ENCODE measurements at places on chromosomes 16 and 17. TPM values are rescaled to one million over a fixed set of nuclear protein-coding genes. Genes with fewer than 3 reads are reported as not detected.

HOXB8 gene
- total RNA-seq: 0.85 TPM

SLFN12L gene
- 3.6 TPM for total RNA-seq

GRCh38 chr17:13996748-13997147 lies 72.6 kb upstream of the COX10 start:
- no peak for DNase-seq

DNA sequence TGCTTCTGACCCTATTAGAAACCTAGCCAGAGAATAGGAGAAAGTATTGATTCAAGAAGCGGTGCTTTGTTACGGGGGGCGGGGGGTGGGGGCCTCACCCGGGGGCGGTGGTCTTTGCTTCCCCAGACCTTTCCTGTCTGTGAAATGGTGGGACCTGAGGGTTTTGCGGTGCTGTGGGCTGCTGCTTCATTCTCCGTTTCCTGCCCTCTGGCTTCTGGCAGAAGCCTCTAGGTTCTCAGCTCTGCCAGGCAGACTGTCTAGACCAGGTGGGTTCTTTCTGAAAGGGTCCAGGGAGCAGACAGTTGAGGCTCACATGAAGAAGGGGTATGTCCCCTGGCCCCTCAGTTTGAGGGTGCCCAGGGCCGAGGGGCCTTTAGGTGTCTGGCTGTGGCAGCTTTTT lies 14.0 kb downstream of the GSE1 start:
- DNase-seq: no peak

SLC25A19 gene
- total RNA-seq: 5.2 TPM

MYH2 gene
- 1.7 TPM for total RNA-seq

DNA sequence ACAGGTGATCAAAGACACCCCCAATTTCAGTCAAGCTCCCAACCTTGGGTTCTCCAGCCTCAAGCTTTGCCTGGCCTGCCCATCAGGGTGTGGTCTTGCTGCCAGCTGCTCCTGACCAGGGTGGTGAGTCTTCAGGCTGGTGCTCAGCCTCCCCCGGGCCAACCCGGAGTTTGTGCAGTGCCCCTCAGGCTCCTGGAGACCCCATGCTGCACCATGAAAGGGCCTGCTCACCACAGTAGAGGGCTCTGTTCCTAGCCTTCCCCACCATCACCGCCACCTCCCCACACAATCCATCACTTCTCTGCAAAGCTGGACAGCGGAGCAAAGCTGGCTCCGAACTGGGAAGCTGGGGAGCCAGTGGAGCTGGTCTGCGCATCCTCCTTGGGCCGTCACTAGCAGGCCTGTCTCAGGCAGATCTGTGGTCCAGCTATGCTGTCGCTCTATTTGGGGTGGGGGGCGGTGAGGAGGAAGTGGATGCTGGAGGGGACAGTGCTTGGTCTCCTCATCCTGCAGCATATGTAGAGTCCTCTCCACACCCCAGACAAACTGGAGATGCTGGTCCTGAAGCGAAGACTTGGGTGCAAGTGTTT lies 88.5 kb upstream of the RPL38 start:
- DNase-seq: no peak

DNA sequence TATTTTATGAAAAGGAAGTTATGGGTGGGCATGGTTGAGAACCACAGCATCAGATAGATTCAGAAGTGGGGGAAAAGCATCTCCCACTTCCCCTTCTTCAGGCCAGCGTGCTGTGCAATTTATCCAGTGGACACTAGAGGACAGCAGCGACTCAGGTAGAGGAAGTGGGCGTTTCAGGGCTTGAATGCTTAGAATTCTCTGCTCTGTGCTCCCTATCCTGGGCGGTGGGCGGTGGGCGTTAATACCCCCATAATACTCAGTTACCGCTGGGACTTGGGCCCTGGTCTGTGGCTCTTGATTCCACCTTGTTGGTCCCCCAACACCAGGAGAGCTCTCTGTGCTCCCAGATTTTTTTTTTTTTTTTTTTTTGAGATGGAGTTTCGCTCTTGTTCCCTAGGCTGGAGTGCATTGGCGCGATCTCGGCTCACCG lies 3.7 kb upstream of the LYZL6 start:
- no peak for DNase-seq

GRCh38 chr17:63681530-63681929 lies 18.4 kb downstream of the LIMD2 start:
- DNase-seq: no peak

GRCh38 chr17:17322516-17323510 lies 19.6 kb downstream of the NT5M start:
- DNase-seq: no peak

DNA sequence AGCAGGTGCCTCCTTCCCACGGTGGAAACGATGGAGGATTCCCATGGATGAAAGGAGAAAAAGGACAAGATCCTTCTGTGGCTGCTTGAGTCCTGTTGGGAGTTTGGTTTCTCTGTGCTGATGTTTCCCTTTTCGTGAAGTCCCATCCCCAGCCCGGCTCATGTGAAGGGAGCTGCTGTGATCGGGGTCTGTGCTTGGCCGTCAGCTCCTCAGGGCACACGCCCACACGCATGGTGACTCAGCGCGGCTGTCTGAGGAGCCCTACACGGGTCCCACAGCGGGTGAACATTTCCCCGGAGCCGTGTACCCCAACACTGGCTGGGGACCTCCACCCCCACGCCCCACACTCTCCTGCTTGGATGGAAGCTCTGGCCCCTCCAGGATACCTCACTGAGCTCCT lies 44.5 kb upstream of the SSTR5 start:
- DNase-seq: no peak

UMOD gene
- not detected for total RNA-seq

DNA sequence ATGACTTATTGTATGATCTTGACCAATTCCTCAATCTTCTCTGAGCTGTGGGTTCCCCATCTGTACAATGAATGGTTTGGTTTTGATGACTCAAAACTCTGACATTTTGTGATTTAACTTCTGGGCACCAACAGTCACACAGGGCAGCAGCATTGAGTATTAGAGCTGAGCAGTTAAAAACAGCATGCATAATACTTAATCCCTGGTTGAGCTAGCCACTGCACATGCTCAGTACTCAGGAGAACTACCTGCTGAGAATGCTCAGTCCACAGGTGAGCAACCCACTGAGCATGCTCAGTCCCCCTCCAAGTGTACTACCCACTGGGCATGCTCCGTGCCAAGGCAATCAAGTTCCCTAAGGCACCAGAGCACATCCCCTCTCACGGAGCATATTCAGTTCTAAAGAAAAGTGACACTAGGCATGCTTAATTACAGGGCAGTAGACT lies 68.7 kb downstream of the AIPL1 start:
- no peak for DNase-seq

Data from urinary bladder (tissue), 4 donors.